Fibroblast of skin of scalp (primary cell): ENCODE measurements at places on chromosomes 2 and 18.

DNA sequence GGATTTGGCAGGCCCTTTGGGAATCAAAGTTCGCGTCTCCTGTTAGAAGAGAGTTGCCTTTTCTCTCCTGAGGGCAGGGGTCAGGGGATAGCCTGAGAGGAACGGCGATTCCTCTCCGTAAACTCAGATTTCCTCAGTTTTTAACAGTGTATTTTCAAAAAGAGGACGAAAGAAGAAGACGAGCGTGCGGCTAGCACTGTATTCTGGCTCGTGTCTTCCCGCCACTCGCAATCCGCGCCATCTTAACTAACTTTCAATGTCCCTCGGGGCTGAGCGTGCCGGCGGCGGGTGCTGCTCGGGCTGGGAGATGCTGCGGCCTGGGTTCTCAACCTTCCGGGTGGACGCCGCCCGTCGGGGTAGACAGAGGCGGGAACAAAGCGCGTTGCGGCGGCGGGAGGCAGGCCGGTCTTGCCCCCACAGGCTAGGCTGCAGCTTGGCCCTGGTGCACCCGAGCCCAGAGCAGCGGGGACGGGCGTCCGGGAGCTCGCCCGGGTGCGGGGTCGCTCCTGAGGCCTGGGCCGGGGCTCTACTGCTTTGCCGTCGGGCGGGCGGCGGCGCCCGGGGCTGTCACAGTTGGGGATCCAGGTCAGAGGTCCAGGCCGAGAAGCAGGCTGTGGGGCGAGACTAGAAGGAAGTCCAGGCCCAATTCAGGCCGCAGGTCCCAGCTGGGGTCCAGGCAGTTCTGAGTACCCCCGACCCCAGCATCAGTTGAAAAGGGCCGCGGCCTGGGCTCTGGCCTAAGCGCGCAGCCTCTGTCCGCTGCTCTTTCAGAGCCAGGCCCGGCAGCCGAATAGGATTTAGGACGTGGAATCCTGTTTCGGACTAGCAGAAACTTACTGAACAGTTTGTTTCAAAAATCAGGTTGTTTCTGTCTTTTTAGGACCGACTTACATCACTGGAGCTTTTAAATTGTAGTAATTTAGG lies 11.8 kb downstream of the TBR1 start:
- no peak for DNase-seq

DNA sequence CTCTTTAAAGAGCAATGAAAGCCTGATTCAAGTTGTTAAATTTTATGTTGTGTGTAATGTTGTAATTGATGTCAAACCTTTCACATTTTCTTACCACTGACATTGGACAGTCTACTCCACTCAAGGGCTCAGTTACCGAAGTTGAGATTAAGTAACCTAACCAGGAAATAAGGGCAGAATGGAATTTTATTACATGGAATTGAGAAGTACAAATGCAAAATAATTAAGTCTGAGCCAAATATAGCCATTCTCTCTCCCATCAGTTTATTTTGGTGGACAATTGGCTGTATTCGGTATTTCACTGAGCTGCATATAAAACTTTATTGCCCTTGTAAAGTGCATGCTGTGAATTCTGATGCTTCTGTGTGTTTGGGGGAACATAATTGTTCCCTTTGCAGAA lies 231.5 kb downstream of the TTC32 start:
- DNase-seq: no peak

DNA sequence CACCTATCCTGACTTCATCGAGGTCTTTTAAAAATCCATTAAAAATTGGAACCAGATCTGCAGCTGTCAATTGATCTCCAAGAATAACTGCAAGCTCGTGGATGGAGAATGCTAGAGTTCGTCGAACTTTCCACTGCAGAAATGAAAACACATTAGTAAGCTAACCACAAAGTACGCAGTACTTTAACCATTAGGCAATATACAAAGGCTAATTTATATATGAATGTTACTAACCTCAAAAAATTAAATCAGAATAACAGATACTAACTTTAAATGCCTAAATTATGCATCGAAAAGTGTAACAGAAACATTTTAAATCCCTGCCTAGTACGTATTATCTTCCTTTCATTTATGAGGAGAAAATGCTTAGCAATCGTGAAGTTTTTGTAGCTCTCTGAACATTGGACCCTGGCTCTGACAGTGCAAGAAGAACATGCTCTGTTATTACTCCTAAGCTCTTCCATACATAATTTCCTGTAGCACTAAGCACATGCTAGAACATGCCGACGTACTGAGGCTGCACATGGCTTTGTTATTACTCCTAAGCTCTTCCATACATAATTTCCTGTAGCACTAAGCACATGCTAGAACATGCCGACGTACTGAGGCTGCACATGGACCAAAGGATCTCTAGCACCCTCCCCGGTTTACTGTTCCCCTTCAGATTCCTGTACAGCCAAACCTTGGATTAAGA lies 57.0 kb downstream of the PPP4R1 start:
- DNase-seq: no peak

DNA sequence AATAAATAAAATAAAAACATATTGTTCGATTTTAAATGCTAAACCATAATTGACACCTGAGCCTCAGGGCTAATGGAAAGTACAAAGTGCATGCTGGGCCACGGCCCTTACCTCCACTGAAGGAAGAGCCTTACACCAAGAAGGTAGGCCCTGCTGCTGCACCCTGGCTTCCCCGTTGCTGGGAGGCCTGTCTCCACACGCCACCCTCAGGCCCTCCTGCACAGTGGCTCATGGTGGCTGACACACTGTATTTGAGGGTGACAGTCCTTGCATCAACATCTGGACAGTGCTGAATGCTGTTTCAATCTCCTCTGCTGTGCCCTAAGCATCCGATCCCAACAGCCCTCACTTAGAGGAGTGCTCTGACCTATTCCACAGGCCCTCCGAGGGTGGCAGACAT lies 39.3 kb upstream of the EDAR start:
- no peak for DNase-seq

GRCh38 chr18:27862041-27862682 lies 314.8 kb downstream of the CDH2 start:
- DNase-seq: no peak

GRCh38 chr18:59200787-59201186 lies 19.2 kb upstream of the GRP start:
- no peak for DNase-seq

GRCh38 chr2:11784747-11785610 lies 38.5 kb downstream of the LPIN1 start:
- peak; percentile 60 for DNase-seq

DNA sequence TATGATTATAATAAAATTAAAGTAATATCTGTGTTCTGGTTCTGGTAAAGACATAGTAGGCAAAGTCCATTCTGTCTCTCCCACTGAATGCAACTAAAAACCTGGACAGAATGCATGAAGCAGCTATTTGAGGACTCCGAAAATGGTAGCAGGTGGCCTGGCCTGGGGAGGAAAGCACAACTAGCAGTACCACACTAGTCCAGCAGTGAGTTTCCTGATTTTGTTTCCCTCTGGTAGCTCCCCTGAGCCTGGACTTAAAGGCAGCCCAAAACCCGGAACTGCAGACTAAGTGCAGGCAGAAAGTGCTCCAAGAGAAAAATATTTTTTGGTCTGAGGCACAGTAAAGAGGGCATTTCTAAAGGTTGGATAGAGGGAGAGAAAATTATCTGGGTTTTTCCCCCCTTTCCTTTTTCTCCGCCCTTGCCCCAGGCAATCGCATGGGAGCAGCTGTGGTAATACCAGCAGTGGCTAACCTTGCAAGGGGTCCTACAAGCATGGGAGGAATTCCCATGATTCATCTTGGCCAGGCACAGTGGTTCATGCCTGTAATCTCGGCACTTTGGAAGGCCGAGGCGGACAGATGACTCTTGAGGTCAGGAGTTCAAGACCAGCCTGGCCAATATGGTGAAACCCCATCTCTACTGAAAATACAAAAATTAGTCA lies 32.3 kb downstream of the ASXL2 start:
- DNase-seq: peak; percentile 23

- DNase-seq: peak; percentile 73
Measured at GRCh38 chr18:3248658-3249359, 1.2 kb downstream of the MYL12A start.

GRCh38 chr2:173984866-173985604 lies 19.9 kb upstream of the SP3 start:
- no peak for DNase-seq

GRCh38 chr2:212454149-212454548 lies 84.5 kb downstream of the ERBB4 start:
- no peak for DNase-seq

GRCh38 chr18:832085-832681 lies 20.1 kb upstream of the YES1 start:
- DNase-seq: no peak

DNA sequence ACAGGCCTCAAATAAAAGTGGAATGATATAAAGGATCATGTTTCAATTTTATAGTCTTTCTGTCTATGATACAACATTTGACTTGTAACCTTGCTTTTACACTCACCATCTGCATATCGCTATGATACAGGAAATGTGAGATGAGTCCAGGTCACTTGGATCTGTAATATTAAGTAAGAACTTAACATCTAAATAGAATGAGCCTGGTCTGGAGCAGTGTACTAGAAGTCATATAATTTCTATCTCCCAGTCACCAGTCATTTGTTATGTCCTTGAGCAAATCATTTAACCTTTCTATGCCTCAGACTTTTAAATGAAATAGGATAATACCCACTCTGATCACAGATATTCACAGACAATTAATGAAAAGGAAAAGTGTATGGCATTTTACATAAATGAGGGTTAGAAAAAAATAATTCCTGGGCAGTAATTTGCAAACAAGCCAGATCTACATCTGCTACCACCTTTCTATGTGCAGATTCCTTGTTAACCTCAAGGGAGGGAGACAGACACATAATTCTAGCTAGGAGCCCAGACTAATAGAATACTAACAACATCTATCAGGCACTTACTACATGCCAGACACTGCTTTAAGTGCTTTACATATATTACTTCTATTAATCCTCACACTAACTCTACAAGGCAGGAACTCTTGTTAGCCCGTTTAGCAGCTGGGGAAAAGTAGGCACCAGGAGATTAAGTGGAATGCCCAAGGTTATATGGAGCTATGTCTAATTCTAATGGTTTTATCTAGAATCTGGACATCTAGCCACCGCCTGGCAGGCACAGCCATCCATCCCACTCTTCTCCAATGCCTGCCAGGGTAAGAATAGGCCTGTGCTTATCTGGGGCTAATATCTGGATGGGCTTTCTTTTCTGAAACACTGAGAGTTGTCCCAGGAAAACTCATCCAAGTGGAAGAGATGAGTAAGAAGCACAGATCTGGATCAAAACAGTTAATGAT lies 313.6 kb upstream of the CDH20 start:
- DNase-seq: no peak

GRCh38 chr2:74815941-74816340 lies 18.0 kb upstream of the HK2 start:
- no peak for DNase-seq

DNA sequence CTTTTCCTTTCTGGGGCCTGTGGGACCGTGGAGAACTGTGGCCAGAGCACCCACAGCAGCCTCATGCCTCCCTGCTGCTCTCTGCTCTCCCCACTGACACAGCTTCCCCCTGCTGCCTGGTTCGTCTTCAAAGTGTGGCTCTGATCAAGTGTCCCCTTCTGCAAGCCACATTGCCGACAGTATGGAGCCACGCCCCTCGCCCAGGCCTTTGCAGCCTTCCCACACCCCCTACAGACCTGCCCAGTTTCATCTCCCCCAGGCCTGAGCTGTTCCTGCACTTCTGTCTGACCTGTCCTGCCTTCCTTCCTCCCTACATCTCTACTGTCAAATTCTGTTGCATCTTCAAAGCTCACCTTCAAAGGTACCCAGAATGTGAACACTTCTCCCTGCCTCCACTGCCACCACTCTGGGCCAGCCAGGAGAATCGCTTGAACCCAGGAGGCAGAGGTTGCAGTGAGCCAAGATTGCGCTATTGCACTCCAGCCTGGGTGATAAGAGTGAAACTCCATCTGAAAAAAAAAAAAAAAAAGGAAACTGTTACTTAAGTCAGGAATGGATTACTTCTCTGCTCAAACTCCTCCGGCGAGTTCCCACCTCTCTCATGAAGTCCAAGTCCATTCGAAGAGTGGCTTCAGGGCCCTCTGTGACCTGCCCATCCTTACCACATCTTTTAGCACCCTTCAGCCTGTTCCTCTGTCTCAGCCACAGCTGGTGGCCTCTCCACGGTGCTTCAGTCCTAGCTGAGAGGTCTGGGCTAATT lies 29.0 kb upstream of the CATIP start:
- no peak for DNase-seq

DNA sequence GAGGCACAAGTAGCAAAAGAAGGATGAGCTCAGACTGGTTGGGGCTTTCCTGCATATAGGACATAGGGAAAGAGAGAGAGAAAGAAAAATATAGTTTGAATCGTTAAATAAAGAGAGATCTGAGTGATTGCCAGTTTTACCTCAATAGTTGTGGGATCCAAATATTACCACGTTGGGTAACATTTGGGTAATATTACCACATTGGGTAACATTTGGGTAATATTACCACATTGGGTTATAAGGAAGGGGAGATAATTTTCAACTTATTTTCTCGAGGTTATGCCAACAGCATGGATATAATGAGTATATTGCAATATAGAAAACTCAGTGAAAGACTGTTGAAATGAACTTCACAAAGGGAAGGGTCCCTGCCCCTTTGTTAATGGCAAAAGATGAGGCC lies 20.7 kb downstream of the SP140 start:
- no peak for DNase-seq

DNA sequence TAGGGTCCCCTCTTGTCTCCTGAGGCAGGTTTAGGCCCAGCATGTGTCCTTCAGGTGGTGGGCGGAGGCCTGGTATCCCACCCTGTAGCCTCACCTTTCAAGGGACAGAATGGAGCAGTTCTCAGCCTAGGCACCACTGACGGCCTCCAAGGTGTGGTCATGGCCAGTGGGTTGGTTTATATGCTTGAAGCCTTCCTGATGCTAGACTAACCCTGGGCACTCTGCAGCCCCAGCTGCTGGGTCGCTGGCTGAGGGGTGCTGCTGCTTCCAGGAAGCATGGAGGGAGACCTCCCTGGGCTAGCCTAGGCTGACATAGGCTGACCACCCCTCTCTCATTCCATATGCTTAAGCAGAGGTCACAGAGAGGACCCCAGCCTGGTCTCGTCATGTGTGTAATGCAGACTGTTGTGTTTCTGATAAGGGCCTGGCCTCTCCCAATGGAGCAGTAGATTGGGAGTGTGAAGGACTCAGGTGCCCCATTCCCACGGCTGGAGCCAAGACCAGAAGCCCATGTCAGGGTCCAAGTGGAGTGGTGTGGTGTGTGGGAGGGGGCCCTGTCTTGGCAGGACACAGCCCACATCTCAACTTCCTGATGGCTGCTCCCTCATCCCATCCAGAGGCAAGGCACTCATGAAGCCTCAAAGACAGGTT lies 206.6 kb downstream of the DYSF start:
- DNase-seq: no peak

GRCh38 chr2:197674591-197674990 lies 796 bp downstream of the RFTN2 start:
- DNase-seq: peak; percentile 32

DNA sequence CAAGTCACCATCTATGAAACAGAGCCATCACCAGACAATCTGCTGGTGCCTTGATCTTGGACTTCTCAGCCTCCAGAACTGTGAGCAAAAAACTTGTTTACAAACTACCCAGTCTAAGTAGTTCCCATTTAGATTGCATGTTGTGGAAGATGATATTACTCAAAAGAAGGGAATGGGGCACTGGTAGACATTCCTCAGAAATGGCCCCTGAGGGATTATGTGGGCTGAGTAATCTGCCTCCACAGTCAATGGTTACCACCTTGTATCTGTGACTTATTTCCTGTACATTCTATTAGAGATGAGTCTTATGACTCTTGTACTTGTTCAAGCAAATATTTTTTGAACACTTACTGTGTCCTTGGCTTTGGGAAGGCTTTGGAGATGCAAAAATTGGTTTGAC lies 160.4 kb downstream of the NUP35 start:
- DNase-seq: peak; percentile 82

GRCh38 chr2:68059784-68060525 lies 2.8 kb downstream of the C1D start:
- no peak for DNase-seq
